ENCODE measurements at places on chromosomes 7 and 10. TPM values are rescaled to one million over a fixed set of nuclear protein-coding genes. Genes with fewer than 3 reads are reported as not detected.

Gene SMKR1
- 2.2 TPM for total RNA-seq

GRCh38 chr7:22110881-22111280, 165.2 kb upstream of the CDCA7L start:
- DNase-seq = no peak
- H3K27me3 ChIP-seq = no peaks in the 10 kb centered on the region
- no peak overlapping the region for H3K4me3 ChIP-seq
- no peak overlapping the region for H3K27ac ChIP-seq
- H3K4me1 ChIP-seq = peaks cover 4% of the 10 kb centered on the region

Gene SPDYE9
- not detected for total RNA-seq

Gene HYAL4
- not detected for total RNA-seq

- peak overlapping the region; percentile 62 for H3K4me3 ChIP-seq
- no peak for DNase-seq
- H3K36me3 ChIP-seq = peaks cover 40% of the 10 kb centered on the region
- H3K27ac ChIP-seq = peak overlapping the region; percentile 69
These were observed 3.2 kb upstream of the ASCC1 start for GRCh38 chr10:72219235-72219814.

- no peak for DNase-seq
- no peak overlapping the region for H3K27ac ChIP-seq
- no peaks in the 10 kb centered on the region for H3K36me3 ChIP-seq
- H3K4me3 ChIP-seq = no peak overlapping the region
These were observed 61.5 kb downstream of the HBP1 start for GRCh38 chr7:107230334-107230733.

Gene PRKRIP1
- 27.2 TPM for total RNA-seq

Gene ZNF239
- 0.15 TPM for total RNA-seq

GRCh38 chr7:93316730-93317129, 84.6 kb downstream of the VPS50 start:
- no peak overlapping the region for H3K4me3 ChIP-seq
- no peaks in the 10 kb centered on the region for H3K27me3 ChIP-seq
- H3K4me1 ChIP-seq = peaks cover 8% of the 10 kb centered on the region
- no peak overlapping the region for H3K27ac ChIP-seq

DNA sequence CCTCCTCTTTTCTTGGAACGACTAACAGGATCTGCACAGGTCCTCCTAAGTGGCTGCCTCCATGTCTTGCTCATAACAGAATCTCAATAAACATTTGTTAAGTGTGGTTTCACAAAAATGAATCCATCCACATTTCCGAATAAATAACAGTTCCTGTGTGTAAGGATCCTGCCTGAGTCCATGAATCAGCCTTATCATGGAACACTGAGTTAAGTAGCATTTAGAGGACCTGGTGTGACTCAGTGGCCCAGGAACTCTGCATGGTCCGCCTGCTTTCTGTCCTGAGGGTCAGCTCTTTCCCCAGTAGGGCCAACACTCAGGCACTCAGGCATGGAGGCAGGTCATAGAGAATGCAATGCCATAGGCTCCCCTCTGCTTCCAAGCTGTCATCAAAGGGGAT, 15.8 kb upstream of the C10orf90 start:
- H3K4me1 ChIP-seq = no peaks in the 10 kb centered on the region
- DNase-seq = no peak
- no peaks in the 10 kb centered on the region for H3K36me3 ChIP-seq
- no peak overlapping the region for H3K4me3 ChIP-seq
- H3K27ac ChIP-seq = no peak overlapping the region
- H3K27me3 ChIP-seq = no peaks in the 10 kb centered on the region

Gene TMEM209
- 35.7 TPM for total RNA-seq

DNA sequence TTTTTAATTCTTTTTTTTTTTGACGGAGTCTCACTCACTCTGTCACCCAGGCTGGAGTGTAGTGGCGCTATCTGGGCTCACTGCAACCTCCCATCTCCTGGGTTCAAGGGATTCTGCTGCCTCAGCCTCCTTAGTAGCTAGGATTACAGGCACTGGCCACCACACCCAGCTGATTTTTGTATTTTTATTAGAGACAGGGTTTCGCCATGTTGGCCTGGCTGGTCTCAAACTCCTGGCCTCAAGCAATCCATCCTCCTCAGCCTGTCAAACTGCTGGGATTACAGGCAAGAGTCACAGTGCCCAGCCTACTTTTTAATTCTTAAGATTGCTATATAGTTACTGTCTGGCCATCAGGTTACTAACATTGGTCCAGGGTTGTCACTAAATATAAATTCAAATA, 59.6 kb downstream of the ZNF277 start:
- peaks cover 7% of the 10 kb centered on the region for H3K4me1 ChIP-seq
- H3K4me3 ChIP-seq = no peak overlapping the region
- DNase-seq = no peak

GRCh38 chr7:129906700-129907099, 46.1 kb downstream of the UBE2H start:
- peaks cover 64% of the 10 kb centered on the region for H3K4me1 ChIP-seq
- DNase-seq = no peak
- H3K27ac ChIP-seq = peak overlapping the region; percentile 79
- H3K4me3 ChIP-seq = peak overlapping the region; percentile 14
- no peaks in the 10 kb centered on the region for H3K27me3 ChIP-seq

- H3K27me3 ChIP-seq = peaks cover 9% of the 10 kb centered on the region
- no peaks in the 10 kb centered on the region for H3K36me3 ChIP-seq
- H3K4me1 ChIP-seq = peaks cover 2% of the 10 kb centered on the region
- H3K4me3 ChIP-seq = no peak overlapping the region
These were observed 40.9 kb upstream of the MTPN start for GRCh38 chr7:136018104-136018503.

Gene ADAM8
- total RNA-seq = 206 TPM

GRCh38 chr10:117005026-117005526, at the start of gene SHTN1:
SHTN1 (minus strand) TSS chr10:117005187; CDS start chr10:117005079, 108 bp downstream.
- DNase-seq = peak; percentile 32
- H3K27me3 ChIP-seq = peaks cover 22% of the 10 kb centered on the region
- H3K36me3 ChIP-seq = no peaks in the 10 kb centered on the region

GRCh38 chr7:111261496-111261895, 170.6 kb downstream of the LRRN3 start:
- no peaks in the 10 kb centered on the region for H3K4me1 ChIP-seq
- no peak overlapping the region for H3K4me3 ChIP-seq
- H3K27me3 ChIP-seq = no peaks in the 10 kb centered on the region
- DNase-seq = no peak
- no peak overlapping the region for H3K27ac ChIP-seq
- H3K36me3 ChIP-seq = no peaks in the 10 kb centered on the region

Gene SH2D4B
- total RNA-seq = 0.15 TPM

DNA sequence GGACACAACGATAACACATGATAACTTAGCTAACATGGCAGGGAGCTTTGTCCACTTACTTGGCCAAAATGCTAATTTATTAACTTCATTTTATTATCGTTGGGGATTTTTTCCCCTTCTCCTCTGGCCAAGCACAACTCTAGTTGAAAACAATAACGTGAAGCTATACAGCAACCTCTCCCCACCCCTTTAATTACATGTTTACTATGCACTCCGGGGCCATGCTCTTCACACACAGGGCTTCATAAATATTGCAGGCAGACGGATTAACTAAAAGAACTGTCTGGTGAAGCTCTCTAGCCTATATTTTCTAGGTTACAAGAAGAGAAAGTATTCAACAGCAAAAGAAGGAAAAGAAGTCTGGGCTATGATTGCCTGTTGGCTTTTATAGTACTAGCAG, 51.7 kb downstream of the XRCC2 start:
- no peaks in the 10 kb centered on the region for H3K27me3 ChIP-seq
- no peaks in the 10 kb centered on the region for H3K4me1 ChIP-seq
- no peaks in the 10 kb centered on the region for H3K36me3 ChIP-seq
- no peak overlapping the region for H3K4me3 ChIP-seq
- no peak overlapping the region for H3K27ac ChIP-seq

Gene WIPF3
- not detected for total RNA-seq
